A673 (cell line): ENCODE measurements at places on chromosomes 2 and 18.

DNA sequence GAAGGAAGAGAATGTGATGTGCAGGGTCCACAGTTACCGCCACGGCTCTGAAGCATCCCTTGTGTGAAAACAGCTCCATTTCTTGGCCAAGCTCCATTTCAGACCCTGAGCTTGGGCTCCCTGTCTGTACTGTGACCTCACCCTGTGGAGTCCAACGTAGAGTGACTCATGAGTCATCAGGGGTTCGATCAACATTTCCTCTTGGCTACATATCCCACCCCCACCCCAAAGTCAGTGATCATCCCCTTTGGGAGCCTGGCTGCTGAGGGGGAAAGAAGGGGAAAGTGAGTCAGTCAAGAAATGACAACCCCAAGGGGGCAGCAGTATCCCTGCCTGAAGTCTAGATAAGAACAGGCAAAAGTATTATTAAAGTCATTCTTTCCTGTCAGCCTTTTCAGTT lies 62.2 kb downstream of the PAPOLG start:
- no peak for DNase-seq

- DNase-seq = no peak
Measured at GRCh38 chr2:44777036-44777435, 164.5 kb upstream of the SIX3 start.

- no peak for DNase-seq
Measured at GRCh38 chr2:11344956-11345677, 681 bp upstream of the ROCK2 start.

DNA sequence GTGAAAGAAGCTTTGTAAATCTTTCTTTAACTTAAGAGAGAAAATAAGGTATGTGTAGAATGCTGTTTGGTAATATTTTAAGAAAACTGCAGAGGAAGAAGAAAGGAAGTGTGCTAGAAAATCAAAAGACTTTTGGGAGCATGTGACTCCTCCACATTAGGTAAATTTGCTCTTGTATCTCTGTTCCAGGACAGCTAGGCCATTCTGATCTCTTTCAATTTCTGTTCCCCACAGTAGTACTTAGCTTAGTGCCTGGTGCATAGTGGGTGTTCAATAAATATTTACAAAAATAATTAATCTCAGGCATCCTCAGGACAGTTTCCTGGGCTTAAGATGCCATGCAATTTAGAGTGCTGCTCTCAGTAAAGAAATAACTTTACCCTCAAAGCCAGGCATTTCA lies 105.0 kb downstream of the GPD2 start:
- DNase-seq = no peak

GRCh38 chr2:235480614-235481013 lies 13.2 kb upstream of the AGAP1 start:
- no peak for DNase-seq

- peak; percentile 40 for DNase-seq
Measured at GRCh38 chr2:41990688-41991087, 57.1 kb upstream of the PKDCC start.

DNA sequence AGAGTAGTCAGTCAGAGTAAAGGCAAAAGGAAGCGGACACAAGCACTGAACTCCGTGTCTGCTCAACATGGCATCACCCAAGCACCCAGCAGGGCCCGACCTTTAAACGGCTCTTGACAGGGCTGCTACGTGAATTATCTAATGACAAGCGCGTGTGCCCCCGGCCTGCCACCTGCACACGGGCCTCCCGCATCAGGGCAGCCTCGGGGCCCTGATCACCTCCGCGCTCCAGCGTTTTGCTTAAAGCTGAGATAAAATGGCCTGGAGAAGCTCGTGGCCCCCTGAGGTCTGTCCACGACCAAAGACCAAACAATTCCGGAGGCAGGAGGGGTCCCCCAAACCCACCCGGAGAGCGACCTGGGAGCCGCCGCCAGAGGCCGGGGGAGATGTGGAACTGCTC lies 376 bp downstream of the NDUFA10 start:
- DNase-seq = peak; percentile 12

GRCh38 chr2:2181493-2181892 lies 149.6 kb downstream of the MYT1L start:
- DNase-seq = no peak

DNA sequence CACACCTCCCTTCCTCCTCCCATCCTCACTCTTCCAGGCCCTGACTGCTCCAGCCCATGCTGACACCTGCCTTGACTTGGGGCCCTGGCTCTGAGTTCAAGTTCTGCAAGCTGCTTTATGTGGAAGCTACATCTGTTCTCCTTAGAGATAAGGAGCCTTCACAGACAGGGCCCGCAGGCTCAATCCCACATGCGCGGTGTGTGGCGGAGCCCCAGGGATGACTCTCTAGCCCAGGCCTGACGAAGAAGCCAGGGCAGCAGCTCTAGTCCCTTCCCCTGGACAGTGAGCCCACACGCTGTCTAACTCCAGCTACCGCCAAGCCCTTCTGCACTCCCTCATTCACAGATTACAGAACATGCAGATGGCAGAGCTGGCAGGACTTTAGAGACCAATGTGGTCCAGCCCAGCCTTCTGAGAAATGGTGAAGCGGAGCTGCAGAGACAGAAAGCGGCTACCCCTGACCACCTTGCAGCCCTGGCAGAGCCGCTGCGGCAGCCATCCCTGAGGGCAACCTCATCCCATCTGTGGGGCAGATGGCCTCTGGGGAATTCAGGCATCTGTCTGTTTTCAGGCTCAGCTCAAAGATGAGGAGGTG lies 304.3 kb downstream of the CELF4 start:
- no peak for DNase-seq

GRCh38 chr2:9473308-9473984 lies 905 bp upstream of the IAH1 start:
- DNase-seq = no peak

- no peak for DNase-seq
Measured at GRCh38 chr2:216863946-216864345, 4.1 kb upstream of the TNP1 start.

- DNase-seq = no peak
Measured at GRCh38 chr2:237724811-237725478, 73.6 kb upstream of the RBM44 start.

- no peak for DNase-seq
Measured at GRCh38 chr18:46832849-46833248, 76.0 kb upstream of the ST8SIA5 start.

- DNase-seq = no peak
Measured at GRCh38 chr2:189511210-189511959, 69.2 kb downstream of the SLC40A1 start.

DNA sequence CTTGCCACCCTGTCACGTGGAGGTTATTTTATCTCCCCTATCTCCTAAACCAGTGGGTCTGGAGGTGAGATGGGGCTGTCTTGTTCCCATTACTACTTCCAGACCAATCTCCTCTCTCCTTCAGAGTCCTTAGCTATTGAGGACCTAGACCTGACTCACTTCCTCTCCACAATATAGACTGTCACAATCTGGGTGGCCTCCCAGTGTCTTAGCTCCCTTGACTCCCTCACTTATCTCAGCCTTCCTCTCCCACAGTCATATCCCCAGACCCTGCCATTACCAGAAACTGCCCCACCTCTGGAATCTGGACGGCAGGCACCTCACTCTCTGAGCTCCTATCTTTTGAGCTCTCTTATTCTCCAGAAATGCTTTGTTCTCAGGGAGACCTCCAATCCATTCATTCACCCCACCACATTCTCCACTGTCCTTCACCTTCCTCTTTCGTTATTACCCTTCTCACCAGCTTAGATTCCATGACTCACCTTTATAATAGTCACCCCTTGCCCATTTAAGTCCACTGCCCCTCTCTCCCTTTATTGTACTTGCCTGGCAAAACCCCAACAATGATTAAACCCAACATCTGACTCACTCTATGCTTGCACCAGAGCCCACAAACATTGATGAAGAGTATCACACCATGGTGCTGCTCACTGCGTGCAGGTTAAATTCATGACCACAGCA lies 23.3 kb upstream of the SIX3 start:
- DNase-seq = no peak

- no peak for DNase-seq
Measured at GRCh38 chr2:43537137-43537536, 58.7 kb downstream of the THADA start.

- peak; percentile 29 for DNase-seq
Measured at GRCh38 chr2:197675246-197675645, at the start of gene RFTN2. TSS of gene RFTN2 (minus strand) at chr2:197675587. CDS start at chr2:197675458, 129 bp downstream.

DNA sequence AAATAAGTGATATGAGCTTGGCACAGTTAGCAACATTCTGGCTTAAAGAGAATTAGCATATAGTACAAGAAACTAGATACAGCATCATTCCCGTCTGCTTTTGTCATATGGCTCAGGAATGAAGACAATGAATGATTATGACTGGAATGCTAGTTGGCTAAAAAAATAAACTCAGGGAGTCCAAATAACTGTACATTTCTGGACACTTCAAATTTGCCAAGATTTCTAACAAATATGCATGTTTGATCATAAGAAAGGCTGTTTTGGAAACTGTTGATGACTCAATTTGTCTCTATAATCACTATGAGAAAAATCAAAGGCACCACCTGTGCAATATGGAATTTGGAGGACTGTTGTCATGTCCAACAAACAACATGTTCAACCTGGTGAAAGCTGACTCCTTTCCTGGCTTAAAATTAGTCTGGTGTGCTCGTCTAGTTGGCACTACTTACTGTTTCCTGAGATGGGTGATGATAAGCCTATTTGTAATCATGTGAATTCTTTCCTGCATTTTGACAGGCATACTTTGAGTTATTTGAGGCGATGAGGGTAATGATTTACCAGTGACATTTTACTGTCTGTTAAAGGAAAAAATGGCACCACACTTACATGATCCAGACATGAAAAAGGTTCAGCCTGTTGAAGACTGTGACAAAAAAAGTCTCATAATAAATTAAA lies 133.9 kb upstream of the CDH20 start:
- no peak for DNase-seq

- DNase-seq = no peak
Measured at GRCh38 chr18:67301592-67301991, 214.9 kb downstream of the DSEL start.

GRCh38 chr18:40907842-40908241 lies 1047.2 kb upstream of the PIK3C3 start:
- DNase-seq = no peak

DNA sequence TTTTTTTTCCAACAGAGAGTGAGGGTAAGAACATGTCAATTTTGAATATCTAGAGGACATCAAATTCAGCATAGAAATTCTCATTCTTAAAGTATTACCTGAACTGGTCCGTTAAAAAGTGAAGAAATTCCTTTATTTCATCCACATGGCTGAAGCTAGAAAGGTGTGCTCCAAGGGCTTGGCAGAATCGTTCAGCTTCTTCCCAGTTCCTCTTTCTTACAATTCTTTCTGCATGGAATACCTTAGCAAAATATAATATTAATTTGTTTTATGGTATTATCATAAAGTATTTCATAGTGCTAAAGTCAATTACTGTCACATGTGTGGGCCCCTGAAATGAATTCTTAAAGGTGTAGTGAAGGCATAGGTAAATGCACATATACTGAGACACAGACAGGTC lies 74.3 kb upstream of the CD302 start:
- DNase-seq = no peak

DNA sequence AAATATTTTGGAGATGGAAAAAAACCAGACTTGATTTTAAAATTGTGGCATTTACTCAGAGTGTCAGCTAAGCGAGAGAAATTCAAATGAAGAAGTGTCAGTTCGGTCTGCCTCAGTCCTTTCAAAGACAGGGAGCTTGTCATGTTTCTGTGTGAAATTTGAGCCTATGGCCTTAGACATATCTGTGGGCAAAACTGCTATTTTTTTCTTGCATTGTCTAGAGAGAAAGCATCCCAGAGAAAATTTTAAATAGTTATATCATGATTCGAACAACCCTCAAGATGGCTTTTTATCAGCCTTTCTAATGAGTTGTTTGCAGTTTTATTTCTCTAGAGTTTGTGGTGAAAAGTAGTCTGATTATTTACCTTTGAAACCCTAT lies 50.2 kb upstream of the KCNE4 start:
- no peak for DNase-seq

DNA sequence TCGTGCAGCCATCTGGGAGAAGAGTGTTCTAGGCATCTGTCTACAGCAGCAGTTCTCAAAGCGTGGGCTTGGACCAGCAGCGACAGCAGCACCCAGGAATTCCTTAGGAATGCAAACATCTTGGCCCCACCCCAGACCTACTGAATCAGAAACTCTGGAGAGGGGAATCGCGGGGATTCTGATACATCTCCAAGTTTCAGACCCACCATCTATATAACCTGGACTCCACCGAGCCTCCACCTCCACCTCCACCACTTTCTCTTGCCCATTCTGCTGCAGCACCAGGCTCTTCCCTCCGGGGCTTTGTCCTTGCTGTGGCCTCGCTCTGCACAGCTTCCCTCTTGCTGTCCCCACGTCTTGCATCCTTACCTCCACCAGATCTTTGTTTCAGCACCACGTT lies 256.4 kb downstream of the BCL2 start:
- DNase-seq = no peak

GRCh38 chr2:67701011-67701410 lies 303.9 kb downstream of the ETAA1 start:
- DNase-seq = no peak

DNA sequence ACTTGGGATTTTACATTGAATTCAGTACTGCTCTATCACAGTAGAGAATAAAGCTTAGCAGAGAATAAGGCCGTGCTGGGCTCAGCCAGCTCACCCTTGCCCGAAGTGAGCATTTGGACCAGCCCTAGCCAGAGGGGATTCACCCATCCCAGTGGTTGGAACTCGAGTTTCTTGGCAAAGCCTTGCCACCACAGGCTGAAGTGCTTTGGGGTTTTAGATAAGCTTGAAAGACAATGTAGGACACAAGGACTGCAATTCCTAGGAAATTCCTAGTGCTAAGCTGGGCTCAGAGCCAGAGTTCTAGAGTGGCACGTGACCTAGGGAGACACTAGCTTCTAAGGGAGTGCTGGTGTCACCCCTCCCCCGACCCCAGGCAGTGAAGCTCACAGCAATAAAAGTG lies 28.0 kb downstream of the SERPINB11 start:
- no peak for DNase-seq
